Muscle of leg (tissue), 16 donors: ENCODE measurements at places on chromosomes 6 and 20. TPM values are rescaled to one million over a fixed set of nuclear protein-coding genes. Genes with fewer than 3 reads are reported as not detected.

PRL gene
- 1.6 TPM for polyA plus RNA-seq

DNA sequence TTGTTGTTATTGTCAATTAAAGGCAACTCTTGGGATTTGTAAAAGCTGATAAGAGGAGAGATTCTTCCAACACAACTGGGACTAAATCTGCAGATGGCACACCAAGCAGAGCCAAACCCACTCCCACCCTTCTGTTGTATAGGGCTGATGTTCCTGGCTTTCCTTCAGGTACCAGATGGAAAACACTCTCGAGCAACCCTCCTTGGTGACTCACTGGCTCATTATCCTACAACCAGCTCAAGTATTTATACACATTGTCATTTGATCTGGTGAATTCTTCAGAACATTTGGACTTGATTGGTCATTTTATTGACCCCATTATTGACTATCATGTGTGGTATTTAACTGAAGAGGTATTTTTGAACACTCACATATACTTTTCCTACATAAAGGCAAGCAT is 190.3 kb upstream of the PCSK2 start:
- no peak for DNase-seq

DNA sequence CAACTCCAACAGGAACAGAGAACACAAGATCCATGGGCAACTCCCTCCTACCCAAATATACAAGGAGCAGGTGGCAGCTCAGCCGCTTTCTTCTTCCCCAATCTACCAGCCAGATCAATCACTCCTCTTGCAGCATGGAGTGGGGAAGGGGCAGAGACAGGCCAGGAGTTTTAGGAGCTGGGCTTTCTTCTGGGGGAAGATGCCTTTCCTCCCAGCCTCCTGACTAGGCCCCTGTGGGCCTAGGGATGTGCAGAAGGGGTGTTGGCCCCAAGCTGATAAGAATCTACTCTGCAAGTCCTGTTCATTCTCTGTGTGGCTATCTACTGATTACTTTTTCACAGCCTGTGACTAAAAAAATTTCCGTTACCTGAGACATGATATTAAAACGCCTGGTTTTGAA is 189.0 kb downstream of the BCAS1 start:
- no peak for DNase-seq

- no peak for DNase-seq
These were observed 19.9 kb downstream of the TPX2 start for GRCh38 chr20:31758991-31759390.

CRISP3 gene
- not detected for polyA plus RNA-seq

DNA sequence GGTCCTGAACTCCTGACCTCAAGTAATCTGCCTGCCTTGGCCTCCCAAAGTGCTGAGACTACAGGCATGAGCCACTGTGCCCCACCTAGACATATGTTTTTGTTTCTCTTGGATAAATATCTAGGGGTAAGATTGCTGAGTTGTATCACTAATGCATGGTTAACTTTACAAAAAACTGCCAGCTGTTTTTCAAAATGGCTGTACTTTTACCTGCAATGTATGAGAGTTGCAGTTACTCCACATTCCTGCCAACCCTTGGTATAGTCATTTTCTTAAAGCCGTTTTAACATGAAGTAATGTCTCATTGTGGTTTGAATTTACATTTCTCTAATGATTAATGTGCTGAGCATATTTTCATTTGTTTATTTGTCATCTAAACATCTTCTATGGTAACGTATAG is 289.7 kb downstream of the UTRN start:
- no peak for DNase-seq

GRCh38 chr6:89197141-89197540 is 20.0 kb downstream of the GABRR1 start:
- DNase-seq = no peak

GRCh38 chr20:37748015-37748414 is 54.2 kb downstream of the CTNNBL1 start:
- no peak for DNase-seq

GRCh38 chr6:75611011-75611701 is 9.5 kb downstream of the SENP6 start:
- DNase-seq = no peak

GRCh38 chr6:109834595-109835437 is 143.3 kb upstream of the GPR6 start:
- no peak for DNase-seq

HLA-F gene
- 7.3 TPM for polyA plus RNA-seq

ISM1 gene
- 1.4 TPM for polyA plus RNA-seq

DNA sequence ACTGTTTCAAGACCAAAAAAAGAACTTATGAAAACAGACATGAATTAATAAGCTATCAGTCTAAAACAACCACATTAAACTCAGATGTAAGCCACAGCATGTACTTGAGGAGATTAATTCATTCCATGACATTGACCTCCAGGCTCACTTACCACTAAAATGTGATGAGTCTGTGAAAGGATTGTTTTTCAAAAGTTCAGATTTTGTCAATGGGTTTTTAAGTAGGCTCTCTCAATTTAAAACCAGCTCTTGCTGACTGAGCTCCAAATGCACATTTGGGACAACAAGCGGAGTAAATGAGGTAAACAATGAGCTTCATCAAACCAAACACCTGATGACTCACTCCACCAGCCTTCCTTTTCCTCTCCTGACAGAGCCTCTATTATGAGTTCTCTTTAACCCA is 197.0 kb downstream of the SIM1 start:
- no peak for DNase-seq

GRCh38 chr6:108123946-108124345 is 41.9 kb upstream of the NR2E1 start:
- DNase-seq = no peak

- no peak for DNase-seq
These were observed 136.3 kb downstream of the KIF13A start for GRCh38 chr6:17851001-17851719.

DNA sequence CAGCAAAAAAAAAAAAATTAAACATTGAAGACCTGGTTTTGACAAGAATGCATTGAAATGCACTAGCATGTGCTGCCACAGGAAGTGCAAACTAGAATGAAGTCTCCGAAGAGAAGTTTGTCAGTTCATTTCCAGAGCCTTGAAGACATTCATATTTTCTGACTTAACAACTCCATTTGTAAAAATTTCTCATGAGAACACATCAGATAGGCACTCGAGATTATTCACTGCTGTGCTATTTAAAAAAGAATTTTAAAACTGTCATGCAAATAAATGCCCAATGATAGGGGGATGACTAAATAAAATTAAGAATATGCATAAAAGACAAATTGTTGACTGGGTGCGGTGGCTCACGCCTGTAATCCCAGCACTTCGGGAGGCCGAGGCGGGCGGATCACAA is 394.6 kb upstream of the JARID2 start:
- no peak for DNase-seq

- DNase-seq = no peak
These were observed 232.8 kb downstream of the THBS2 start for GRCh38 chr6:169020821-169021220.

DNA sequence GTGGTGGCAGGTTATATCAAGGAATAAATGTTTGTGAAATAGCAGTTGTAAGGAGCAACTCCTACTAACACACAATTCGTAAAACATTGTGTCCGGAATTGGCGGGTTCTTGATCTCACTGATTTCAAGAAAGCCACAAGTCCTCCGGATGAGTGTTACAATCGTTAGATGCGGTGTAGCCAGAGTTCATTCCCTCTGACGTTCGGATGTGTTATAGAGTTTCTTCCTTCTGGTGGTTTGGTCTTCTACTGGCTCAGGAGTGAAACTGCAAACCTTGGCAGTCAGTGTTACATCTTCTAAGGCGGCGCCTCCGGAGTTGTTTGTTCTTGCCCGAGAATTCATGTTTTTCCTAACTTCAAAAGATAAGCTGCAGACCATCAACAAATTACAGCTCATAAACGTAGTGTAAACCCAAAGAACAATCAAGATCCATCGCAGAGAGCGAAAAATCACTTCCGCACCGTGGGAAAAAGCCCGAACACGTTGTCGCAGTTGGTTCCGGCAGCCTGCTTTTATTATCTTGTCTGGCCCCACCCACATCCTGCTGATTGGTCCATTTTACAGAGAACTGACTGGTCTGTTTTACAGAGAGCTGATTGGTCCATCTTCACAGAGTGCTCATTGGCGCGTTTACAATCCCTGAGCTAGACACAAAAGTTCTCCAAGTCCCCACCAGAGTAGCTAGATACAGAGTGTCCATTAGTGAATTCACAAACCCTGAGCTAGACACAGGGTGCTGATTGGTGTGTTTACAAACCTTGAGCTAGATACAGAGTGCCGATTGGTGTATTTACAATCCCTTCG is 58.2 kb downstream of the TRIM27 start:
- DNase-seq = peak; percentile 64

- no peak for DNase-seq
These were observed 85.0 kb downstream of the RALGAPA2 start for GRCh38 chr20:20627471-20627870.

DNA sequence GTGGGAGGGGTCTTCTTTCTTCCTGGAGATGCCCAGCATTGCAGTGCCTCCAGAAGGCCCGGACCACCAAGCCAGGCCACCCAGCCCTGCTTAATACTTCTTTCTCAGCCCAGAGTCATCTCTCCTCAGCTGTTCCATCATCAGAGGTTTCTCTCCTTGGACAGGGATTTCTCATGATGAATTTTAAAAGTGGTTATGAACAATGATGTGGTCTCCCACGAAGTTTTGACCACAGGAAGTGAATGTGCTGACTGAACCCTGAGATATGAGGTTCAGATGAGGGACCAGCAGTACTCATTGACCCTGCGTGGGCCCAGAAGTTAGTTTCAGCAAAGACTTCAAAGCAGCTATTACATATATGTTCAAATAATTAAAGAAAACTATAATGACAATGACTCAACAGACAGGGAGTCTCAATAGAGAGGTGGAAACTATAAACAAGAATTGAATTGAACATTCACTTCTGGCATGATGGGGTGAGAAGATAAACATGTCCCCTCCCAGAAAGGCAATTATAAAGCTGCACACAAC is 114.5 kb upstream of the SLC22A16 start:
- DNase-seq = no peak

OPRM1 gene
- polyA plus RNA-seq = 0.11 TPM

GRCh38 chr6:56995347-56995902 is 40.5 kb downstream of the BEND6 start:
- DNase-seq = no peak

DNA sequence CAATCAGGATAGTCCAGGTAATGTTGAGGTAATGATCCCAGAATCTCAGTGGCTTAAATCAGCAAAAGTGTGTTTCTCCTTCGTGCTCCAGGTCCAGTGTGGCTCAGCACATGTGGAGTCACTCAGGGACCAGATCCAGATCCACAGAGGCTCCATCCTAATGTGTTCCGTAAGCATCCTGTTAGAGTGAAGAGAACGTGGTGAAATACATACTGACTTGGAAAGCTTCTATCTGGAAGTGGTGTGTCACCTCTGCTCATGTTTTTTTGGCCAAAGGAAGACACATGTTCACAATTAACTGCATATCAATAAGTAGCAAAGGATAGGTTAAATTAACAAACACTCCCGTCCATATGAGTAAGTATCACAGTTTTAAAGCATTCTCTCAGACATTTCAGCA is 26.8 kb upstream of the PREP start:
- no peak for DNase-seq

DNA sequence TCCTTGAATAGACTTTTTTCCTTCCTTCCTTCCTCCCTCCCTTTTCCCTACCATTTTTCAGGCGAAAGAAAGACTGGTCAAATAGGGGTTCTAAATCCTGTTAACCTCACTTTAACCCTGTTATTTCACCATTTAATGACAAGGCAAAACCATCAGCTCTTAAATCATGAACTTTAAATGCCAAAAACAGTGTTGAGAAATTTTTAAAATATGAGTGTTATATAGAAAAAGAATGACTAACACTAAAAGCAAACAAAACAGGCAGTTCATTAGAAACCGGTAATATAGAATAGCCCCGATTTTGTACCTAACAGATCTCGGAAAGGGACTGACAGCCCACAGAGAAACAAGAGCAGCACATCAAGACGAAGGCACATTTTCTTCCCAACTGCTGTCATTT is 57.4 kb upstream of the CEP85L start:
- DNase-seq = no peak

DNA sequence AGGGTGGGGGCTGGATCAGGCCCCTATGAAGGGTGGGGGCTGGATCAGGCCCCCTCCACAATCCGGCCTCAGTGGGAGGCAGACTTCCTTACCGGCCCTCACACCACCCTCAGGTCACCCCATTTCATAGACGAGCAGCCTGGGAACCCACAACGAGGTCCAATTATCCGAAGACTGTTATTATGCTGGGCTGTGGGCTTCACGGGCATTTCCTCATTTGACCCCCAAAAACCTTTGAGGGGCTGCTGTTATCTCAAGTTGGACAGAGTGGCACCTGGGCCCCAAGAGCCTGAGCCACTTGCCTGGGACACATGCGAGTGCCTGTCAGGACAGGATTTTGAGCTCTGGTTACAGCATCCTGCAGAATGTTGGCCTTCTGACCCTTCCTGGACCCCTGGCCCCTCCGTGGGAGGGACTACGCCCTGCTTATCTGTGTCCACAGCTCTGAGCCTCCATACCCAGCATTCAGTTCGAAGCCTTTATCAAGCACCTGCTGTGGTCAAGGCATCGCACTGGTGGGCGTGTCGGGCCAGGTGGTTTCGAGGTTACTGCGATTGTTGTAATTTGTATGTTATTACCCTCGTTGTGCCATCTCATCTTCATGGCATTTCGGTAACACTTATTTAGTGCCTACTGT is 34.5 kb upstream of the PCMTD2 start:
- no peak for DNase-seq

DNA sequence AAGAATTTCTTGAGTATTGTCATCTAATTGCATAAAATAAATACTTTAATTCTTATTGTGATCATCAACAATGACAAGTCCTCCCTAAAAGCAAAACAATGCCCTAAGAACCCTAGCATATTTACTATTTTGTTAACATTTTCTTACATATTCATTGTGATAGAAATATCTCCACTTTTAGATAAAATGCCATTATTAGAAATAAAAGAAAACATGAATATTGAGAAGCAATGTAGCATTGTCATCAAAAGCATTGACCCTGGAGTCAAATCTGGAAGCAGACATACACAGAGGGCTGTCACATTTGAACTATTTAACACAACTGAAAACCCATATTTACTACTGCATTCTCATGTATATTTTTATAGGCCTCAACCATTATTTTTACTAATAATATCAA is 257.7 kb downstream of the SYNE1 start:
- DNase-seq = peak; percentile 22

GRCh38 chr6:142900227-142900971 is 44.6 kb downstream of the HIVEP2 start:
- no peak for DNase-seq

DNA sequence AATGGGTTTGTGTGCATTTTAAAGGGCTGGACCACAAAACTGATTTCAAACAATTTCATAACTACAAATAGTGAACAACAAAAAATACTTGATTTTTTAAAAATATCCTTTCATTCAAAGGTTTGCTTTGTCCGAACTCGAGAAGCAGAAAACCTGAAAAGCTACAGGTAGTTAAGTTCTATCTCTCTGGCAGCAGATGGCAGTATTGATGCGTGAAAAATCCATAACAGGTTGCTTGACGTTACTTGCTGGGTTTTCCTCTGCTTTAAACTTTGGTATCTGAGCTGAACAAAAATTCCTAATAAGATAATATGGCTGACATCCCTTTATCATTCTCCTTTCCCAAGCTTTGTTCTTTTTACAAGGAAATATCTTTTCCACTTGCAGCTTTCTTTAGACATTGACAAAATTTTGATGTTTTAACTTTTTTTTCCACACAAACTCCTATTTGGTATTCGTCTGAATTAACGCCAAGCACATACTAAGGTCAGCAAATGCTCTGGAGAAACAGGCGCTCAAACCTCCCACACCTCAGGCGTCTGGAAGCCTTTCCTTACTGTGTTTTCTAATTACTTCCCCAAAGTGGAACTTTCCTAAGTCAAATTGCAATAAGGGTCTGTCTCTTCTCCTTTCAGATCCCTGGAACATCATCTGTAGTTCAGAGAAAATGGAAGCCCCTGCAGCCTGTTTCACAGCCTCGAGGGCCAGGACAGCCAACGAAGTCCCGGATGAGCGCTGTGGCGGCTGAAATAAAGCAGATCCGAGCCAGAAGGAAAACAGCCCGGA is 50.3 kb upstream of the GFRAL start:
- peak; percentile 89 for DNase-seq
